ENCODE measurements at places on chromosomes 7 and 10. TPM values are rescaled to one million over a fixed set of nuclear protein-coding genes. Genes with fewer than 3 reads are reported as not detected.

DNA sequence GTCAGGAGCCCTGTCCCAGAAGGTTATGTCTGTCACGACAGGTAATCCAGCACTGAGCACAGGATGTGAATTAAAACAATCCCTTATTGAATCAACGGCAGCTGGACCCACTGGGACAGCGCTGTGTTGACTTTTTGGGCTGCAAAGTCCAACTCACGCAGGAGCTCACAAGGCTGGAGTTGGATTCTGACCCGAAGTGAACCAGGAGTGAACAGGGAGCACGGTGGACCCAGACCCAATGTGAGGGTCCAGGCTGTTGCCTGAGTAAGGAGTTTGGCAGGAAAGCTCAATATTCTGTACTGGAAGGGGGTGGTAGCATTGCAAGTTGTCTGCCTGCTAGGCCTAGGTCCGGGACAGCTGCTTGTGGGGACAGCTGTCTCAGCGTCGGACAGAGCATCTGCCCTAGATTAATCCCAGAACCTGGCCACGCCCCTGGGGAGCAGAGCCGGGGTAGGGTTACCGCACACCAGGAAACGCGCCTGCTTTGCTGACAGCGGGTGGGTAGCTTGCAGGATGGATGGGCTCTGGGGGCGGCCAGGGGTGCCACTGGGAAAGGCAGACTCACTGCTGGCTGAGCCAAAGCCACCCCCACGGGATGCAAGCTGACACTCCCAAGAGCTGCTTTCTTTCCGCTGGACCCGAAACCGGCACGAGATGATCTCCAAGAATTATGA, 24.0 kb downstream of the COL26A1 start:
- DNase-seq, result no peak

GRCh38 chr7:50359258-50359994, 54.9 kb downstream of the IKZF1 start:
- no peak for DNase-seq

DNA sequence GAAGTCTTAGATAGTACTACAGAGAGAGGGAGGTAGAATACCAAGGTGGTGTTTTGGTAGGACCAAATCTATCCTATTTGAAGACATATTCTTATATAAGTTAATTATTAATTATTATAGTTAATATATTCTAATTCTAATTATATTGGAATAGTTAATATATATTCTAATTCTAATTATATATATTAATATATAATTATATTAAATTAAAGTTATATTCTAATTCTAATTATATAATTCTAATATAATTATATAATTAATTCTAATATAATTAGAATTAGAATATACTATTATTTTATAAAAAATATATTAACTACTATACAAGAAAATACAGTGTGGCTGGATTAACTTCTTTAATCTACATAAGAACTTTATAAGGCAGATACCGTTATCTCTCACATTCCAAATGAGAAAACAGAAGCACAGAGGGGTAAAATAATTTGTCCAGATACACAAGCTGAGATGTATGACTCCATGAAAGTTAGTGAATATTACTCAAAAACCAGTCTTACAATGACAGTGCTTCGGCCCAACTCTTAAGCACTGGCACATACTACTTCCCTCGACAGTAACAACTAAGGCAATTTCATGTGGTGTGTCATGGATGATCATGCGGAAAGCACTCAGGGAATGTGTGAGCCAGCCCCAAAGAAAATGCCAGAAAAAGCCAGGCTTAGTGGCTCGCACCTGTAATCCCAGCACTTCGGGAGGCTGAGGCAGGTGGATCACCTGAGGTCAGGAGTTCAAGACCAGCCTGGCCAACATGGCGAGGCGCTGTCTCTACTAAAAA, 42.6 kb downstream of the TYW1B start:
- DNase-seq, result no peak

DNA sequence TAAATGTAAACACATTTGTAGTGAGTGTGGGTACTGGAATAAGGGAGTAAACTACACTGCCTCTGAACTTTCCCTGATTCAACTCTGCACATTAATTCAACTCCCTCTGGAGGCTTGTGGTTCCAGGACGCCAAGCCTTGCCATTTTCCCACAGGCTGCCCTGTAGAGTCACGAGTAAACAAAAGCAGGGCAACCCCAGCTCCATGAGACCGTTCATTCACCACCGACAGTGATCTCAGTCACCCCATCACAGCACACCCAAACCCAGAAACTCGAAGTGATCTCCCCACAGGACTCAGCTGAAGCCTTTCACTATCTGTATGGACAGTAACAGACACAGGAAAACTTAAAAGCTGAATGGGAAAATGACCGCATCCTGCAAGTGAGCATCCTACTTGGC, 218.8 kb upstream of the FRMD4A start:
- no peak for DNase-seq

The IL6 gene
- total RNA-seq, result not detected

The MUC12 gene
- 0.39 TPM for total RNA-seq
